Activated CD4-positive, alpha-beta T cell treated with anti-CD3 and anti-CD28 coated beads, Interleukin-2, amount 10 ng/mL, durations not matched to agents 7 days and 5 days (primary cell): ENCODE measurements at places on chromosomes 3 and 15. TPM values are rescaled to one million over a fixed set of nuclear protein-coding genes. Genes with fewer than 3 reads are reported as not detected.

The SENP8 gene
- 1.3 TPM for total RNA-seq

The GXYLT2 gene
- not detected for total RNA-seq

- H3K27me3 ChIP-seq: no peaks in the 10 kb centered on the region
- H3K36me3 ChIP-seq: no peaks in the 10 kb centered on the region
- H3K4me3 ChIP-seq: no peak overlapping the region
- DNase-seq: no peak
Observed at GRCh38 chr15:90519688-90520087, 10.0 kb upstream of the CRTC3 start.

DNA sequence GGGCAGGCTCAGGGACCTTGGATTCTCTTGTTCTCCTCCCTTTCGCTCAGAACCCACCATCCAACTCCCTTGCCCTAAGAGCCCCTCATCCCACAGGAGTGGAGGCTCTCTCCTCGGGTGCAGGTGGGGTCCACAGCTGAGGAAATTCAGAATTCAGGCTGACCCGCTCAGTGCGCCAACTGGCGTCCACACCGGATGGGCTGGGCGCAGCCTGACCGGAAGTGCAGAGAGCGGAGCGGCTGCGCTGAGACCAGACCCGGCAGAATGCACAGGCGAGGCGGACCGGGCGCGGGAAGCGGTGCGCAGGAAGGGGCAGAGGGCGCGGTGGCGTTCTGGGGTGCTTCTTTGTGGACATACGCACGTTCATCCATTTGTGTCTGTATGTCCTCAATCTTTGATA lies 210.4 kb upstream of the NDN start:
- no peaks in the 10 kb centered on the region for H3K4me1 ChIP-seq
- no peaks in the 10 kb centered on the region for H3K27me3 ChIP-seq
- no peaks in the 10 kb centered on the region for H3K36me3 ChIP-seq
- no peak for DNase-seq

DNA sequence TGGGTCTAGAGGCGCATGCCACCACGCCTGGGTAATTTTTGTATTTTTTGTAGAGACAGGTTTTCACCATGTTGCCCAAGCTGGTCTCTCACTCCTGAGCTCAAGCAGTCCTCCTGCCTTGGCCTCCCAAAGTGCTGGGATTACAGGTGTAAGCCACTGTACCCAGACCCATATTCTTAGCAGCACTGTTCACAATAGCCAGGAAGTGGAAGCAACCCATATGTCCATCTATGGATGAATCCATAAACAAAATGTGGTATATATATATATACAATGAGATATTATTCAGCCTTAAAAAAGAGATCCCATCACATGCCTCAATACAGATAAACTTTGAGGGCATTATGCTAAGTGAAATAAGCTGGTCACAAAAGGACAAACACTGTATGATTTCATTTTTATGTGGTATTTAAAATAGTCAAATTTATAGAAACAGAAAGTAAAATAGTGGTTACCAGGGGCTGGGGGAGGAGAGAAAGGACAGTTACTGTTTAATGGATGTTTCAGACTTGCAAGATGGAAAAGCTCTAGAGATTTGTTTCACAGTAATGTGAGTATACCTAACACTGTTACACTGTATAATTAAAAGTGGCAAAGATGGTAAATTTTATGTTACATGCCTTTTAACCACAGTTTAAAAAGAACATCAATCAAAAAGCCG lies 35.7 kb upstream of the GRAMD1C start:
- no peaks in the 10 kb centered on the region for H3K27me3 ChIP-seq
- H3K4me3 ChIP-seq: no peak overlapping the region
- no peak for DNase-seq
- peaks cover 6% of the 10 kb centered on the region for H3K4me1 ChIP-seq
